Stimulated activated CD8-positive, alpha-beta memory T cell treated with anti-CD3 and anti-CD28 coated beads, Interleukin-12 subunit alpha, Interleukin-12 subunit beta, amount 100 ng/mL, for 4 hours (primary cell): ENCODE measurements at places on chromosomes 11 and 22.

DNA sequence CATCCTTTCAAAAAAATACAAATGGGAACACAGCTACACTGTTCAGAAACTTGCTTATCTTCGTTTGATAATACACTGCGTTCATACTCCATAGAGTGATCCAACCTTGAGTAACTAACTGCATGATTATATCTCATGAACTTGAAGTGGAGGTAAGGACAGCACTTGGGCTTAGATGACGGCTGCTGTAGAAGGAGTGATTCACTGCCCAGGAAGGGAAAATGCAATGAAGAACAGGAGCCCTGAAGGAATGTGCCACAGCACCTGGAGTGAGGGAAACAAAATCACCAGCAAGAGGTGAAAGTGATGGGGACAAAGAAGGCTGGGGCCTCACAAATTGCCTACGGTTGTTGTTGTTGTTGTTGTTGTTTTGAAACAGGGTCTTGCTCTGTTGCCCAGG is 44.1 kb upstream of the SC5D start:
- DNase-seq = no peak

GRCh38 chr11:32830796-32831195 is 1.1 kb downstream of the PRRG4 start:
- DNase-seq = no peak

- DNase-seq = no peak
Observed at GRCh38 chr11:14095882-14096281, 133.4 kb downstream of the SPON1 start.

- DNase-seq = no peak
Observed at GRCh38 chr22:41305646-41306045, 4.3 kb downstream of the ZC3H7B start.

DNA sequence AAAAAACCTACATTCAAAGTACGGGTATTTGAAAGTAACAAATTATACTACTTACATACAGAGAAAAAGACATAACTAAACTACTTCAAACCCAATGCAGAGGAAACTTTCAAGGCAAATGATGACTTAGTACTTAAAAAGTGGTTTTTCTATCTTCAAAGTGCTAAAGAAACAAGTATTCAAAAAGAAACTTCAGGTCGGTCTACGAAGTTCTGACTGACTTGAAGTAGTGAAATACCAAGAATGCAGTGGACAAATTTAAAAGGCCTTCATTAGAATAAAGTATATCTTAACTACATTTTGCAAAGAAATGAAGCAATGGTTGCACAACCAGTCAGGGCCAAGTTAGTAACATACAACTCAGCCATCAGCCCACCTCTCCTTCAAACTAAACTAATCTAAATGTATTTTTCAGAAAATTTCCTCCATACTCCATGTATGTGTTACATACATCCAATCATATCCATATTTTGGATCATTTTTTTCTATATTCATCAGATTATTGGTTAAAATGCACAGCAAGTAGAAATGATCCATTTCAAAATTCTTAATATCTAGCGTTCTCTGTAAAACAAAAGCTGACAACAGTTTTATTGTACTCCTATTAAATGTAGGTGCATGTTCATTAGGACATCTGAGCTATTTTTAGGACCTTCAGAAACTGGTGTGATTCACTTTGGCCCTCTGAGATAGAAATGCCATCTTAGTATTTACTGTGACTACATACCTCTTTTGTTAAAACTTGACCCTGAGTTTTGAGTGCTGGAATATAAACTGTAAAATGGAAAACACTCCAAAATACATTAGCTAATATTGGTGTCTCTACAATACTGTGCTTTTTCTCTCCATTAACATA is 49.9 kb downstream of the BIRC2 start:
- DNase-seq = no peak
